Stimulated activated CD4-positive, alpha-beta T cell treated with anti-CD3 and anti-CD28 coated beads, Interleukin-4, amount 100 ng/mL, for 1 hour (primary cell): ENCODE measurements at places on chromosomes 3 and 15.

DNA sequence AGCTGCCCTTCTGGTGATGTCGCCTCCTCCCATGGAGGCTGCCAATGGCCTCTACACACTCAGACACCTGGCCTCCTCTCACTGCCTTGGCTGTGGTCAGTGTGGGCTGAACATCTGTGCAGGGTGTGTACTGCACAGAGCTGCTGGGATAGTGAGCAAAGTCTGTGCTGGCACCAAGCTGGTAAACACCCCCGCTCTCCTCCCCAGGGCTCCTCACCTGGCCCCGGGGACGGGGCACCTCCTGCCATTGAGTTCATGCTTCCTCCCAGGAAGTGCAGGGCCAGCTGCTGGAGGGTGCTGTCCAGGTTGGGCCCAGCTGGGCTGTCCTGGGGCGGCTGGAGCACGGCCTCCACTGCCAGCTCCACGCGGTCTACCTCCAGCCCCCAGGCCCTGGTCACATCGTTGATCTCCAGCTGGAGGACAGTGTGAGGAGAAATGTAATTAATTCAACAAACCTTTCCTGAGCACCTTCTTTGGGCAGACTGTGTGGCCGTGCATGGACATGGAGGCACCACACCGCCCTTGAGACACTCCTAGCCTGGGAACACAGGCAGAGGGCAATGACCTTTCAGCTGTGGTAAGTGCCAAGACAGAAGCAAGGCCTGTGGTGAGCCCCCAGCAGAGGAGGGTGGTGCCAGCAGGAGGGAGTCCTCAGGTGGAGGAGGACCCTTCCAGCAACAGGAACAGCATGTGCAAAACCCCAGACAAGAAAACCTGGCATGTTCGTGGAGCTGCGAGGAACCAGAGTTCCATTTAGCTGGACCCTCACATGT is 6.8 kb downstream of the STOML1 start:
- no peak for DNase-seq

DNA sequence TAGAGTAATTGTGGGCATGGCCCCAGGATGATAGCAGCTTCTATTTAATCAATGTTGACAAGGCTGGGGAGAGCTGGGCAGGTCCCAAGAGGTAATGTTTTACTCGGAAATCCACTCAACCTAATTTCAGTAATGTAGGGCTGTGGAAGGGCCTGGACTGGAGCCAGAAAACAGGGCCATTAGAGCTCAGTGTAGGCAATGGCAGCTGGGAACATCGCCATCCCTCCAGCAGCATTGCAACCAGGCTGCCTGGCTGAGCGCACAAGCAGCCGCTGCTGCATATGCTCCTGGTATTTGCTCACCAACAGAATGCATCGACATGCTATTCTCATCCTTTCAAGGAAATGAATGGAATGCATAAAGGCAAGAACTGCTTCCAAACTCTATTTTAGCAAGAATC is 90.0 kb downstream of the GAP43 start:
- no peak for DNase-seq

GRCh38 chr3:187568171-187568570 is 102.0 kb downstream of the SST start:
- DNase-seq = no peak

DNA sequence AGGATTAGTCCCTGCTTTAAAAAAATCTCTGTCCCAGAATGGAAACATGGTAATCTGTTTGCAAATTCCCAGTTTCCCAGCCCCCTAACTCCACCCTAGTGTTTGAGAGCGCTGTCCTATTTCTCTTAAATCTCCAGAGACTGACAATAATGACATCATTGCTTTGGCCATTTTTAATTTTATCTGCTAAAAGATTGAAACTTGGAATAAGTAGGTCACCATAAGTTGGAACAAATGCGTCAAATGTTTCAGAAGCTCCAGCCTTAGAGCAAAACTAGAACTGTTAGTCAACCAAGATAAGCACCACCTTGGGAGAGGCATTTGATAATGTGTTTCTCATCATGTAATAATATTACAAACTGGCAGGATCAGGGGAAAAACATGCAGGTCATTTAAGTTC is 25.7 kb upstream of the MB21D2 start:
- no peak for DNase-seq

DNA sequence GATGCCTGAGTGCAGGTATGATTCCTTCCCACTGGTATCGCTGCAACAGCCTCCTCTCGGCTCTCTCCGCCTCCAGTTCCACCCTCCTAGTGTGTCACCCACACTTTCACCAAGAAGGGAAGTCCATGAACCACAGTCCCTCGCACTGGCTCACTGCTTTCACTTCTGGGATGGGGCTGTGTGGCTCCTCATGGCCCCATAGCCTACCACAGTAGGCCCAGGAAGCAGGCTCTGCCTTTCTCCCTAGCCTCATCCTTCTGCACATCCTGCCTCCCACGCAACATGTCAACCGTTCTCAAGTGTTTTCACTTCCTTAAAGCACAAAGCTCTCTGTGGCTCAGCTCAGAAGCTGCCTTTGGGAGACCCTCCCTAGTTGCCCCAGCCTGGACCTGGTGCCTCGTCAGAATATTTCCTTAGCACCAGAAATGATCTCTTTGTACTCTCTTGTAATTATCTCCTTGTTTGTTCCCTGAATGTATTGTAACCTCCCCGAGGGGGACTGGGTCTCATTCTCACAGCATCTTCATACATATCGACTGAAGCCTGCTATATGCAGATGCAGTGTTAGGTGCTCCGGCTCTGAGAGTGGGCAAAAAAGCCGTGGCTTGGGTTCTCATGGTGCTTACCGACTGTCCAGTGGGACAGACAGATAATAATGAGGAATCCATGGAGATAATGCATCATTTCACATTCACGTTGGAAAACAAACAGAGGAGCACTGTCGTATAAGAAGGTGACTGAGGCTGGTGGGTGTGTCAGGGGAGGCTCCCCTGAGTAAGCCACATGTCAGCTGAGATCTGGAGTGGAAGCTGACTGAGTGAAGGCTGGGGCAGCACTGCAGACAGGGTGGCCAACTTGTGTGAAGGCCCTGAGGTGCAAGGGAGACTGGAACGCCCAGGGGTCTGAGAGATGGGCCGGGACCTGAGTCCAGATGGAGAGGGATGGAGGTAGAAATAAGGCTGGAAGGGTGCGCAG is 107.1 kb downstream of the DGKG start:
- peak; percentile 21 for DNase-seq

DNA sequence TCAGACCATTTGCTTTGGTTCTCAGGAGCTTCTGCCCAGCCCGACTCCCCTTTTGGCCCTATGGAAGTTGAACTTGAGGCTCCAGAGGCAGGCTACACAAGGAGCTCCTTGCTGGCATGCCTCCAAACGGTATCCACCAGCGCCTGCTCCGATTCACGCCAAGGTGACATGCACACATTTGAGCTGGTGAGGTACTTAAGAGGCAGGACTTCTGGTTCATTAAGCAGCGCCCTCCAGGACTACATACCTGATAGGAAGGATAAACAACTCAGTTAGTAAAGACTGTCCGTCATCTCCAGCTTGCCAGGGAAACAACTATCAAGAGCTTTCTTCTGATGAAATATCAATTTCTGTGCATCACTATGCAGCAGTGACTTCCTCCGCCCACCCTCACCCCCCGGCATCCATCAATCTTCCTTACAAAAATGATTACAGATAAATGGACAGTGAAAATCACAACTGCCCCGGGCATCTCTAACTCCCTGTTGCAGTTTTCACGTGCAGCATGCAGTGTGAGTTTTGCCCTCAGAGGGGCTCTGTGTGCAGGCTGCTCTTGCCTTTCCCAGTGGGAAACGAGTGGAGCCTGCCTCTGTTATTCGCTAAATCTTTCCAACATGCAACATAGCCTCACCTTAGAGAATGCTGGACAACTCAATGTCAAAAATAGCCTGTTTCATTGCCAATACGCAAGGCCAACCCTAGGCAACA is 122.9 kb downstream of the ARRDC4 start:
- DNase-seq = no peak
